ENCODE measurements at places on chromosomes 11 and 22.

- peak; percentile 62 for DNase-seq
Measured at GRCh38 chr11:118530683-118531596, at the start of gene TMEM25. Gene TMEM25 (plus strand): TSS chr11:118531192. CDS start chr11:118531802, 610 bp downstream.

DNA sequence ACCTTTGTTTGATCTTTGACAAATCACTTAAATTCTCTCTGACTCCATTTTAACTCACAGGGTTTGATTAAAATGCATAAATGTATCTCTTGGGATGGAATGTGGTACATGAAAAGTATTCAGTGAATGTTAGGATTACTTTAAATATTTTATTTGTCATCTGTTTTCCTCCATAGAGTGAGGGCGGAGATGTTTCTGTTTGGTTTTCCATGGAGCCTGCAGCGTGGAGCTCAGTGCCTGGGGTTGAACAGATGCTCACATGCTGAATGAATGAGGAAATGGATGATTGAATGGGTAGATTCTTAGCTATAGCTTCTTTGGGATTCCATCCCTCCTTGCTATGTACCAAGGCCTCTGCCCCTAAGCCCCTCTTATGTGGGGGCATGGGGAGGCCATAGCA is 10.0 kb downstream of the TSPAN18 start:
- no peak for DNase-seq

GRCh38 chr11:2198621-2199365 is 27.2 kb upstream of the TH start:
- DNase-seq = no peak

DNA sequence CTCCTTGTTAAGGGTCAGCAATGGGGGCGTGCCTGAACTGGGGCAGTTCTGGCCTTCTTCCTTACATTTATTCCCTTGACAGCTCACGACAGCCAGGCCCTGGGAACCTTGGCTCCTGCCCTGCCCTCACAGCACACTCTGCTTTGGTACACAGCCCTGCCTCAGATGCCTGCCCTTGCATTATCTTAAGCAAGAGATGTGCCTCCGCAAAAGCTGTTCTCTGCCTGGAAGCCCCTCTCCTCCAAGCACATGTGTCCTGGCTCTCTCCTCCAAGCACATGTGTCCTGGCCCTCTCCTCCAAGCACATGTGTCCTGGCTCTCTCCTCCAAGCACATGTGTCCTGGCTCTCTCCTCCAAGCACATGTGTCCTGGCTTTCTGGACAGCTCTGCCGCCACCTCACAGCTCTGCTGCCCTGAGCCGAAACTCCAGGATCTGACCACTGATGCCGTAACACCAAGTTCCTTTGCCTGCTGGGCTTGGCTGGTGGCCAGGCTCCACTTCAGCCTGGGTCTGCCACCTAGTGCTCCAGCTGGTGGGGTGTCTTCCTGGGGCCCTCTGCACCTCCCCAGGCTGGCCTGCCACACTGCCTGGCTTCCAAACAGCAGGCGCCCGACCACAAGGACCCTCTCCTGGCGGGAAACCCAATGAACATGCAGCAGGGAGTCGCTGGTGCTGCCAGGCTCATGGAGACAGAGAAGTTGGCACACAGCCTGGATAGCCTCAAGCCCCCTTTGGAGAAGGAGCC is 53.0 kb downstream of the SCUBE1 start:
- peak; percentile 45 for DNase-seq

GRCh38 chr11:121039971-121040613 is 16.2 kb downstream of the TBCEL start:
- no peak for DNase-seq

- DNase-seq = no peak
Measured at GRCh38 chr11:69657911-69658625, 17.1 kb downstream of the LTO1 start.

- no peak for DNase-seq
Measured at GRCh38 chr22:25660336-25660735, 81.7 kb upstream of the MYO18B start.

DNA sequence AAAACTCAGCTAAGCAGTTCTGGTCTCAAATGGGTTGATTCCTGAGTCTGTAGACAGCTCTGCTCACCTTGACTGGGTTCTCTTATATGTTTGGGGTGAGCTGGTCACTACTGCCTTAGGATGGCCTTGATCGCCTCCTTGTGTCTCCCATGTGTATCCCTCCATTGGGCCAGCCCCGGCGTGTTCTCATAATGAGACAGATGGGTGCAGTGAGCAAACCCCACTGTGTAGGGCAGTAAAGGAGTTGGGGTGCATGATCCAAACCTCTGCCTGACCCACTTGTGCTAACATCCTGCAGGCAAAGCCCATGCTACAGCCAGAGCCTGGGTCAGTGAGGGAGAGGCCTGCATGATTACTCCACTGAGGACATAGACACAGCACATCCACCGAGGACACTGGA is 657.6 kb downstream of the BRD1 start:
- no peak for DNase-seq

GRCh38 chr11:36375353-36376008 is 79.4 kb downstream of the PRR5L start:
- no peak for DNase-seq

DNA sequence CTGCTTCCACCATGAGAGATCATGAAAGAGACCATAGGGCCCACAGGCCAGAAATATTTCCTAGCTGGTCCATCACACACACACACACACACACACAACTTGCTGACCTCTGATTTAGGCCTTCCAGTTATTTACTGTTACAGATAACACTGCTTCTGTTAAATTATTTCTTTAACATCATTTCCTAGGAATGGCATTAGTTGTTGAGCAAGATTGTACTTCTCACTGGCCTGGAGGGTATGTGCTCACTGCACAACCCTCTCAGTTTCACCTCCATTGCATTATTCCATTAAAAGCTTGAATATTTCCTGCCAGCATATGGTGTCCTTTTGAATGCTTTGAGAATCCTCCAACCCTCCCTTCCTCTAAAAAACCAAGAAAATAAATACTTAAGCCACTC is 104.4 kb downstream of the MICAL2 start:
- no peak for DNase-seq

GRCh38 chr11:127247261-127247851 is 246.8 kb upstream of the KIRREL3 start:
- DNase-seq = no peak

DNA sequence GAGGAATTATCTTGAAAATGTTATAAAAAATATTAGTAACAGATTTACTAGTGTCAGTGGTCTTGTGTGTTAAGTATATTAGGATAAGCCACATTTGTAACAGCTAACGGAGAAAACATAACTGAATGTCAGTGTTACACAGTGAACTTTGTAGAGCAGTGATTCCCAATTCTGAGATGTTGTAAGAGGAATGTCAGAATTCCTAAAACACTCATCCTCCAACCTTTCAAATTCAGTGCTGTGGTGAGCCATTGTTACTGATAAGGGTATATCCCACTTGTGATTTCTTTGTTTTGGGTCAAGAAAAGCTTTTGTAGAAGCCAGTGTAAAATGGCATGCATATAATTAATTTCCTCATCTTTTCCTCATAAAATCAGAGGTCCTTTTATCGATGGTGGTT is 61.9 kb downstream of the ARHGEF12 start:
- no peak for DNase-seq

DNA sequence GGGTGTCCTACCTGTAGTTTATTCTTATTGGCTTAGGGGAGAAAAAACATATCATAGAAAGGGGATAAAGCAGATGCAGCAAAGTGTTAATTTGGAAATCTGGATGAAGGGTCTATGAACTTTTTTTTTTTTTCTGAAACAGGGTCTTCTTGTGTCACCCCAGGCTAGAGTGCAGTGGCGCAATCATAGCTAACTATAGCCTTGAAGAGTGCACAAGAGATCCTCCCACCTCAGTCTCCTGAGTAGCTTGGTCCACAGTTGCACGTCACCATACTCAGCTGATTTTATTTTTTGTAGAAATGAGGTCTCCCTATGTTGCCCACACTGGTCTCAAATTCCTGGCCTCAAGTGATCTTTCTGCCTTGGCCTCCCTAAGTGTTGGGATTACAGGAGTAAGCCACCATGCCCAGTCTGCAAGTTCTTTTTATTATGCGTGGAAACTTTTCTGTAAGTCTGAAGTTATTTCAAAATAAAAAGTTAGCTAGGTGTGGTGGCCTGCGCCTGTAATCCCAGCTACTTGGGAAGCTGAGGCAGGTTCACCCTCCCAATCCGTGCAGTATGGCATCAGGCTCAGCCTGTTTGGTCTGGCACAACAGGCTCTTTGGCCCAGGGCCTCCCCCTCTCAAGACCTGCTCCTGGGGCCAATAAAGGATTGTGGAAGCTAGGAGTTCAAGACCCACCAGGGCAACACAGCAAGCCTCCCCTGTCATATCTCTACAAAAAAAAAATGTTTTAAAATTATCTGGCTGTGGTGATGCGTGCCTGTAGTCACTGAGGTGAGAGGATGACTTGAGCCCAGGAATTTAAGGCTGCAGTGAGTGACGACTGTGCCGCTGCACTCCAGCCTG is 111.9 kb downstream of the MED15 start:
- DNase-seq = no peak

DNA sequence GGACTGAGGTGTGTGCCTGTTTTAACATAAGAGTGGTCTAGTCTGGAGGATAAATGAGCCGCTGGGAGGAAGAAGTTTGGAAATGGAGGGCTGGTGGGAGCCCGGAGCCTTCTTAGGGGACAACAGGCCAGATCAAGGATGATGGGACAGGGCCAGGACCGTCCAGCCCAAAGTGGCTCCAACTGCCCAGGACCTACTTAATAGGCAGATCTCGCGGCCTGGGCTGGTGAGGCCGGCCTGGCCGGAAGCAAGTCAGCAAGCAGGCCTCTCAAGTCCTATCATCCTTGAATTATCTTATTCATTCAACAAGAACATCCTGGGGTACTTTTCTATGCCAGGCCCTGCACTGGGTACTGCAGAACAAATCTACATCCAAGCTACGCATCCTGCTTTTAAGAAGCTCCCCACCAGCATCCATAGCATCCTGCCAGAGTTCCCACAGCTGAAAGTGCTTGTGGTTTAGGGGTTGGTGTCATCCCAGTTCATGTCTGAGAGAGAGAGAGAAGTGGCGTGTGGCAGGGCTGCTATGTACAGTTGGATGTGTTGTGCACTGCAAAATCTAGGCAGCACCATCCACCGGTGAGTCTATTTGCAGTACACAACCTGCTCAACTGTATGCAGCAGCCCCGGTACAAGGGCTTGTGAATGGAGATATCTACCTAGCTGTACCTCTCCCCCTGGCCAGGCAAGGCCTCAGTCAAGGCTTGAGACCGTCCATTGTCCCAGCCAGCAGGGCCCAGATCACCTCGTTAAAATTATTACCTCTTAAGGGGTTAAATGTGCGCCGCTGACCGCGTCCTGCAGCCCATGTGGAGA is 82.1 kb downstream of the FBLN1 start:
- DNase-seq = no peak
